ENCODE measurements at places on chromosomes 1 and 21.

DNA sequence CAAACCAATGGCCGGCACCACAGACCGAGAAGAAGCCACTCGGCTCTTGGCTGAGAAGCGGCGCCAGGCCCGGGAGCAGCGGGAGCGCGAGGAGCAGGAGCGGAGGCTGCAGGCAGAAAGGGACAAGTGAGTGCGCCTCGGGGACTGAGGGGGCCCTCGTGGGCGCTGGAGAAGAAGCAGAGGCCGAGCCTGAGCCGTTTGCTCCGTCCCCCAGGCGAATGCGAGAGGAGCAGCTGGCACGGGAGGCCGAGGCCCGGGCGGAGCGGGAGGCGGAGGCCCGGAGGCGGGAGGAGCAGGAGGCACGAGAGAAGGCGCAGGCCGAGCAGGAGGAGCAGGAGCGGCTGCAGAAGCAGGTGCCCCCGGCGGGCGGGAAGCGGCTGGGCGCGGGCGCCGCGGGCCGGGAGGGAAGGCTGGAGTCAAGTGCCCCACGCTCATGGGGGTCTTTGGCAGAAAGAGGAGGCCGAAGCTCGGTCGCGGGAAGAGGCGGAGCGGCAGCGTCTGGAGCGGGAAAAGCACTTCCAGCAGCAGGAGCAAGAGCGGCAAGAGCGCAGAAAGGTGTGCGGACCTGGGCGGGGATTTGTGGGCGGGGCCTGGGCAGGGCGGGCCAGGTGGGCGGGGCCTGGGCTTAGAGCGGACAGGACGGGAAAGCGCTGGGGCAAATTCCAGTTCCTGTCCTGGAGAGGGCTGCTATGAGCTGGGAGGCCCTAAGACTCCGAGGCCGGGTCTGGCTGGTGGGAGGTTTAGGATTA, 22.7 kb downstream of the MAP7D1 start:
- DNase-seq: no peak

GRCh38 chr1:21930629-21931170, 6.4 kb downstream of the HSPG2 start:
- no peak for DNase-seq

GRCh38 chr1:13554798-13555197, 28.8 kb upstream of the PDPN start:
- DNase-seq: no peak

DNA sequence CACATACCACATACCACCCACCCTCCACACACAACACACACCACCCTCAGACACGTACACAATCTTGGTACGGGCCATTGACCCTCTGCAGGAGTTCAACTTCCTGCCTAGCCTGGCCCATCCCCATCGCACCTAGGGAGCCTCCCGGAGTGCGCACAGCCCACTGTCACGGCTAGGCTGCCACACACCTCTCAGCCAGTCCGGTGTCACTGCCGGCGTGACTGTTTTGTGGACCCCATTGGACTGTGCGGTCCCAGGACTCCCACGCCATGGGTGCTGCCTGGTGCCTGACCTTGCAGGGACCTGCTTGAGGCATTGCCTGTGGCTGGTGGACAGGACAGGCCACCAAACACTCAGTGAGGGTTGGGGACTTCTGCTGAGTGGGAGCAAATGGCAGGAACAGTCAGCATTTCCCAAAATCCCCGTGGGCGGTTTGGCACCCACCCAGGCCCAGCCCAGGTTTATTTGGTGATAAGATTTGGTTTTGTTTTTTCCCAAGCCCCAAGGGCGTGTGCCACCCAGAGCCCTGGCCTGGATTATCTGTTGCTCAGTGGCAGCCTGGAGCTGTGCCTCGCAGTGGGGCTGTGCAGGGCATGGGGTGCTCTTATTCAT, 27.7 kb downstream of the RAB7B start:
- DNase-seq: no peak

DNA sequence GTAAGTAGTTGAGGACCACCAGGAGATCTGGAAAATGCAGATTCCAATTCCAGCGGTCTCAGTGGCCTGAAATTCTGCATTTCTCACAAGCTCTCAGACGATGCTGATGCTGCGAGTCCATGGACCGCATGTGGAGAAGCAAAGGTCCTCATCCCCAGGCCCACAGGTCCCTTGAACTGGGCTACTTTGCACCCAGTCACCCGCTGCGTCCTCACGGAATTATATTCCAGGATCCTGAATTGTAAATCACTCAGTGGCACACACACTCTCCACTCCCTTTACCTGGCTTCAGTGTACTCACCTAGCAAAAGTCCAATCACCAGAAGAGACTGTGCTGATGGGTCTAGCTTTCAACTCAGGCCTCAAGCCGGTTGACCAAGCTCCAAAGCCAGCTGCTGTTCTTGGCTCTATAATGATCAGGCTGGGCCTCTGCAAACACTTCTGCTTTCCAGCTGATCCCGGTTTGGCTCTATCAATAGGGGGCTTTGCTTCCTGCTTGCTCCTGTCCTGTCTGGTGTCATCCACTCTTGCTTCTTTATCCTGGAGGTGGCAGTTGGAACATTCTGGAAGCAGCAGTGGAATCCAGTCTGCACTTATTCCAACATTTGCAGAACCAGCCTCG, 904 bp upstream of the RPL22 start:
- no peak for DNase-seq

DNA sequence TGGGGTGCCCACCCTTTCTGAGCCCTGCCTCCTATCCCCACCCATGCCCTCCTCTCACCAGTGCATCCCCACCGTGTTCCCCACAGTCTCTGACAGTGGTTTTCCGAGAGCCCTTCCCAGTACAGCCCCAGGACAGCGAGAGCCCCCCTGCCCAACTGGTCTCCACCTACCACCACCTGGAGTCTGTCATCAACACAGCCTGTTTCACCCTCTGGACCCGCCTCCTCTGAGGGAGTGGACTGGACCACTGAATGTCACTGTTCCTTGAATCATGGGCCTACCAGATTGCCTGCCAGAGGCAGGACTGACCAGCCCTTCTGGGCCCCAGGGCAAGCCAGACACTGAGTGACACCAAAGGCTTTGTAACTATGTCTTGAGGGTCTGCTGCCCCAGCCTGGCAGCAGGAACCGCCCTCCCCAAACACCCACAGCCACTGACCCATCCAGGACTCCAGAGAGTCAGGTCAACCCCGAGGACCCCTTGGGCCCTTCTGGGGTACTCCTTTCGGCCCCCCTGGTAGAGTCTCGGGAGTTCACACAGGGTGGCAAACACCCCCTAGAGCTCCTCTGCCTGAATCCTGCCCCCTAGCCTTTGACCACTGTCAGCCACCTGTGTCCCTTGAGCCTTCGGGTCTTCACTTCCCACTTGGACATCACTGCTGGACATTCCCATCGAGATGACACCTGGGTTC, 3.3 kb downstream of the HYI start:
- DNase-seq: no peak

GRCh38 chr1:85494904-85495266, 29.9 kb upstream of the DDAH1 start:
- peak; percentile 15 for DNase-seq

DNA sequence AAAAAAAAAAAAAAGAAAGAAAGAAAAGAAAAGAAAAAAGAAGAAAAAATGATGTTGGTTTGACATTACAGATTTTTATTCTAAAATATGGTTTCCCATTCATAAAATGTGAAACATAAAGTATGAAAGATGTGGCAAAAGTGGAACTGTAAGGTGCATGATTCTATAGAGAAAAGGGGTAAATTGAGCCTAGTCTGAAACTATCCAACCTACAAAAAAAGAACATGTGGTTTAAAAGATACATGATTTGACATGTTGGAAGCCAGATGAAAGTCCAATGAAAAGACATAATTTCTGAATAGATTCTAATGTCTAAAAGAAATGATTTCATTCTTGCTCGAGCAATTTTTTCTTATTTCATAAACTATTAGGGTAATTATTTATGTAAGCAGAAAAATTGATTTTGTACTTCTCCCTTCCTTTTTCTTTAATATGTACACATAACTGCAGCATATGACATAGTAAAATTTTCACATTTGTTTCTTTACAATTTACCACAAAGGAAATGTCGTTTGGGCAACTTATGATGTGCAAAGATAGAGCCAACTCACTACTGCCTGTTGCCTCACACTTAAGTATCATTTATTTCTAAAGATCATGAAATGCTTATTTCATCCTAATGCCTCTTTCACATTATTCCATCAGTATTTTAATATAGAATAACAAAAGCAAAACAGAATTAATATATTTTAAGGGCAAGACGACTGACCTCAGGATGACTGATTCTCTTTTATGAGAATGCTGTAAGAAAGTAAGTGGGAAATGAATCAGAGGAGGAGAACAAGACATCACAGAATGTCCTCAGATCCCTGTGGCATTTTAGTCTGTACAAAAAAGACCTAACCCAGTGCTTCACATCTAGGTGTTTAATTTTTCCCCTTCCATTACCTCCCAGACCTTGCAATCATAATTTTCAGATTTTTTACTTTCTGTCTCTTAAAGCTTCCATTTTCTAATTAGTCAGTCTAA, 165.8 kb upstream of the HMCN1 start:
- DNase-seq: no peak

DNA sequence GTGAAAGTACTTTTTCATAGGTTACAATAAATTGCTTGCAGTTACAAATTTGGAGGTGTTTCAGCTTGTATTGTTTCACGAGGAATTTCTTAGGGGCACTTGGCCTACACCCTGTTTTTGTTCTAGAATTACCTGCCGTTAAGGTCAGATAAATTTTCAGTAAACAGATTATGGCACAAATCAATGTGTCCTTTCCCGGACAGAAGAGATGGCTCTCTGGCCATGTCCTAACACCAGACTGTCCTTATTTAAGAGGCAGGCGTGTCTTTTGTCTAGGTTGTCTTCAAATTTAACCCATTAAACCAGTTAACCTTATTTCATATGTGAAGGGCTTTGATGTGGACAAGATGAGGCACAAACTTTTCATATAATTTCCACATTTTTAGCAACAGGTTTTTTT, 243.4 kb downstream of the SDCCAG8 start:
- no peak for DNase-seq

DNA sequence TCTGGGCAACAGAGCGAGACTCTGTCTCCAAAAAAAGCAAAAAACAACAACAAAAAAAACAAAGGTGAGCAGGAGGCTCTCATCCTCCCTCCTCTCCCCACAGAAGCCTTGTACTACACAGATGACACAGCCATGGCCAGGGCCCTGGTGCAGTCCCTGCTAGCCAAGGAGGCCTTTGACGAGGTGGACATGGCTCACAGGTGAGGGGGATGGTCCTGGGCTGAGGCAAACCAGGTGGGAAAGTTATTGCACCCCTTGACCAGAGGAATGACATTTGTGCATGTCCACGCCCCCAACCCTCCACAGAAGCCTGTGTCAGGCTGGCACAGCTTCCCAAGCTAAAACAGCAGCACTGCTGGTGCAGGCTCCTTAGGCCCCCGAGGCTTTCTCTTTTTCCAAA, 2.4 kb downstream of the ADPRS start:
- no peak for DNase-seq

- DNase-seq: no peak
Measured at GRCh38 chr1:28592321-28593071, 431 bp downstream of the RAB42 start.

DNA sequence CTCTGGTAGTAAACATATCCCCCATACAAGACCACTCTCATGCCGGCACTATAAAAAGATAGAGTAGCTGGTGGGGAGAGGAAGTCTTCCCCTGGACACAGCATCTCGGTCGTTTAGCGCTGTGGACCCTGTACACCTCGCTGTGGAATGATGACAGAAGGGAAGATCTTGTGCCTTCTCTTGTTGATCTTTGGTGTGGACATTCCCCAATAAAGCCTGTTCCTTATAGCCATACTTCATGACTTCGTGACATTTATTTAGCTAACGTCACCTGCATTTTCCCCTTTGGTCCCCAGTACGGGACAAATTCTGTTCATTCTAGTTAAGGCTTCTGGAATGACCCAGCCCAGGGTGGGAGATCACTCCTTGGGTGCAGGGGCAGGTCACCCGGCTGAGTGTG, 24.9 kb upstream of the MAP10 start:
- no peak for DNase-seq

DNA sequence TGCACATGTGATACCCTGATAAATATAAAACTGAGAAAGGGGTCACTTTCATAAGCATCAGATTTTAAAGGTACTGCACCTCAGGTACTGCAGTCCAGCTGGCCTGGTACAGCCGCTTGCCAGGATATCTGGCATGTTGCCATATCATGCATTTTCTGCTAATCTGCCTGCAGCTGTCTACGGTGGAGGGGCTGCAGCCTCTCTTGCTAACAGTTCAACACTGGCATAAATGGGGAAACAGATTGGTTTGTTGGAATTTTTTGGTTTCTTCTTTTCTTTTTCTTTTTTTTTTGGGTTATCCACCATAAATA, 71.5 kb downstream of the MIS18A start:
- DNase-seq: no peak

GRCh38 chr1:184635347-184635979, 119.2 kb downstream of the EDEM3 start:
- DNase-seq: no peak

- no peak for DNase-seq
Measured at GRCh38 chr21:43193088-43193650, 24.4 kb downstream of the CRYAA start.

DNA sequence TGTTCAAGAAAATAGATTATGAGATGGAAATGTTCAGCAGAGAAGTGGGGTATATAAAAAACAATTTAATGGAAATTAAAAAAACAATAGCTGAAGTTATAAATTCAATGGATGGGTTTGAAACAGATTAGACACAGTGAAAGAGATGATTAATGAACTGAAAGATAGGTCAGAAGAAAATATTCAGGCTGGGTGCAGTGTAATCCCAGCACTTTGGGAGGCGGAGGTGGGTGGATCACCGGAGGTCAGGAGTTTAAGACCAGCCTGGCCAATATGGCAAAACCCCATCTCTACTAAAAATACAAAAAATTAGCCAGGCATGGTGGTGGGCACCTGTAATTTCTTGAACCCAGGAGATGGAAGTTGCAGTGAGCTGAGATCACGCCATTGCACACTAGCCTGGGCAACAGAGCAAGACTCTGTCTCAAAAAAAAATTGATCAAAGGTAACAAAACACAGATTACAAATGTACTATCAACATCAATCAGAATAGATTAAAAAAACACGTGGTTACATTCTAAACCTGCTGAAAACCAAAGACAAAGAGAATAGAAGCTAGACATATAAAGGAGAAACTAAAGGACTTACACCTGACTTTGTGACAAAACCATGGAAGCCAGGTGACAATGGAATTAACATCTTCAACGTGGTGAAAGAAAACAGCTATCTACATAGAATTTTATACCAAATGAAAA, 4.8 kb upstream of the SUMO3 start:
- no peak for DNase-seq

All from stromal cell of bone marrow (primary cell).